ENCODE measurements at places on chromosomes 3 and 15.

- DNase-seq, result no peak
Measured at GRCh38 chr15:69060041-69060481, 45.6 kb downstream of the NOX5 start.

DNA sequence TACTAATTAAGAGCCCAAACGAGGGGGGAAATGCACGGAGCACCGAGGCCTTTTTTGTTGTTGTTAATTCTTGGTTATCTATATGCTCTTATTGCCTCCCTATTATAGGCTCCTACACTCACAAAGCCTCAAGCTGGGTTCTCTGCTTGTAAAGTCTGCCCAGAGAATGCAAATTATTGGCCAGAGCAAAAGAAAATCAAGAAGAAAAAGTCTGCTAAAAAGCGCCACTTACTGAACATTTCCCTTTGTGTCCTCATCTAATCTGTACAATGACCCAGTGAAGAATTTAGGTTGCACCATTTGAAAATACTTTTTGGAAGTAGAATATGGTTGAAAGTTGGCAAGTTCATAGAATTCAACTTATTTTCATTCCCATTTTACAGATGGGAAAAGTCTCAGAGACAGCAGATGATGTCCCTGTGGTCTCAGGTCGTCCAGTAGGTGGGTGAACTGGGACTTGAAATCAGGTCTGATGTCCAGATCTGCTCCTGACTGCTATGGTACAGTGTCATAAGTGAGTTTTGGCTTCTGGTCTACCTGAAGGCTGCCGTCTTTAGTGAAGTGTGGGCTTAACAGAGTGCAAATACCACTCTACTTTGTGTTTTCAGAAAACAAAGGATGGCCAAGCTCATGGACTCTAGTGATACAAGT lies 1.1 kb upstream of the TNFAIP8L3 start:
- no peak for DNase-seq

GRCh38 chr3:29590012-29590411 lies 309.1 kb downstream of the RBMS3 start:
- no peak for DNase-seq

DNA sequence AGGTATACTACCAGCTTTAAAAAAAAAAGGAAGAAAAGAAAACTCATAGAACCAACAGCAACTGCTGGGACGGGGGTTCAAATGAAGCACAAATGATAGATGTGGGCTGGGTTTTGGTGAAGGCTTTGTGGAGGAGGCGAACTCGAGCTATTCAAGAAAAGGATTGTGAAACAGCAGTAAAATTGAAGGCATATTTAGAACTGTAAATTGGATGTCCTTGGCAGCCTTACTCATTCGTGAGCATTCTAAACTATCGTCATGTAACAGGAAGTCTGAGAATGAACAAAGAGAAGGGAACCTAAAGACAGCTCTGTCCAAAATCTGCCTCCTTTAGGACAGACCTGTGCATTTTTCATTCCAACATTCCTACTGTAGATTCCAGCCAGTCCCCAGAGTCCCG lies 97.8 kb downstream of the LARS2 start:
- no peak for DNase-seq

All from stimulated activated naive B cell treated with anti-CD40 and anti-IgM and Interleukin-4, amounts not matched to agents 10 μg/mL and 1 μg/mL and 100 μg/mL, for 72 hours (primary cell).